ENCODE measurements at places on chromosomes 5 and 9.
A peak's percentile ranks its signal among the peaks of the same experiment; 100 is the strongest.

GRCh38 chr5:11650936-11651335 lies 253.3 kb downstream of the CTNND2 start:
- no peak for DNase-seq

DNA sequence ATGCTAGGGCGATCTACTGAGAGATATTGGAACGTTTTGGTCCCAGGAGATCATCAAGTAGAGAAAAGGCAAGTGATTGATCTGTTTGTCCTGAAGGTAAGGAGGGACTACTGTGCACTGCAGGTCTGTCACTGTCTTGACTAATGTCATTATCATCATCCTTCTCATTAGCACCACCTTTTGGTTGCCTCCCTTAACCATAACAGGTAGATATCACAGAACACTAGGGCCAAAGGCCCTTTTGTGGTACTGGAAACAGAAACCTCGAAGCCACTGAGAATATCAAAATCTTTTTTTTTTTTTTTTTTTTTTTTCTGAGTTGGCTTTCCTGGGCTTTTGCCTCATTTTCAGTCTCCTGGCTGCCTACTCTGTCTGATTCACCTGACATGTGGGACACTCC lies 134.0 kb downstream of the KCTD16 start:
- DNase-seq = no peak

GRCh38 chr5:101942321-101942882 lies 353.7 kb downstream of the SLCO4C1 start:
- DNase-seq = no peak

GRCh38 chr9:115401756-115402327 lies 283.9 kb upstream of the TNC start:
- no peak for DNase-seq

- DNase-seq = no peak
These were observed 47.0 kb downstream of the SH3GL2 start for GRCh38 chr9:17625644-17626388.

DNA sequence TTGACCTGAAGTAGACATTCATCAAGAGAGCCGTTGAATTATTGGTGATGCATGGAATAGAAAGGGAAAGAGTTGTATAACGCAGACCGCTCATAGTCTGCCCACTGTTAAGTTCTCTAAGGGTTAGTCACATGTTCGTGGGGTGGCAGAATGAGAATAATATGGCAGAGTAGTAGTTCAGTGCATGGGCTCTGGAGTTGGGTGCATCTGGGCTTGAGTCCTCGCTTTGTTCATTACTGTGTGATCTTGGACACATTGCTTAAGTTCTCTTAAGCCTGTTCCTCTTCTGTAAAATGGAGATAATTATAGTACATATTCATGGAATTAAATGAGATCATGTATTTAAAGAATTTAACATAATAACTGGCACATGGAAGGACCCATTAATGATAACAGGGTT lies 23.6 kb downstream of the TNPO1 start:
- DNase-seq = no peak

DNA sequence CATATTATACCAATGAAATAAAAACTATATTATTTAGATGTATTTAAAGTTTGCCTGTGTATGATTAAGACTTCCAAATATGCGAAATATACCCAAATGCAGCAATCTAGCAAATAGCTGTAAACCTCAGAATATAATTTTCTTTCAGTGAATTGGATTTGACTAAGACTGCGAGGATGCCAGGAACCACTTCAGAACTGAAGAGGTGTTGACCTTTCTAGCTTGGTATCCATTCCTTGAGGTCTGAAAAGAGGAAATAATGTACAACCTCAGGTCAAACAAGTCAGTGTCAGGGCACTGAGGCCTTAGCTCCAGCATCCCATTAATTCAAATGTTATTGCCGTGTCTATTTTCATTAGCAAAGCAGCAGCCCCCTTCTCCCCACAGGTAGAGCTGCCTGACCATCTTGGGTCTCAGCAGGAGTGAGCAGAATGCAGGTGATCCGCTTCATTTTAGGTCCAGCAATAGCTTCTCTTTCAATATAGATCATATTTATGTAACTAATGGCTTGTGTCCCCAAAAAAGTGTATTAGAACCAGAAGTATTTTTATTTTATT lies 100.0 kb downstream of the KIAA1958 start:
- DNase-seq = no peak

GRCh38 chr5:67699560-67699959 lies 503.0 kb upstream of the CD180 start:
- DNase-seq = no peak

DNA sequence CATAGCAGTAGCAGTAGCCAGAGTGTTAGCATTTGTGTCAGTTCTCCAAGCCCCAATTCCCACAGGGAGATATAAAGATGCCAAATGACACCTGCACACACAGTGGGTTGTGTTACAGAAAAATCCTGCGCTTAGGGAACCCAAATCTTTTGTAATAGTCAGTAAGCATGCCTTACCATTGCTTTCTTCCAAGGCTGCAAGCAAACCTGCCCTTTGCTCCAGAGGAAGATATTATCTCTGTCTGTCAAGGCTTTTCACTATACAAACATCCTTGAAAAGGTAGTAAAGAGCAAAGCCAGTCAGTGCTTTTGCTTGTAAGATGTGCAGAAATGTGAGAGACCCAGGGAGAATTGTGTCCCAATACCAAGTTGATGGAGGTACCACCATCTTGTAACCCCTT lies 2.9 kb downstream of the ANKDD1B start:
- no peak for DNase-seq

GRCh38 chr5:55226027-55226933 lies 835 bp downstream of the MCIDAS start:
- DNase-seq = peak; percentile 56

DNA sequence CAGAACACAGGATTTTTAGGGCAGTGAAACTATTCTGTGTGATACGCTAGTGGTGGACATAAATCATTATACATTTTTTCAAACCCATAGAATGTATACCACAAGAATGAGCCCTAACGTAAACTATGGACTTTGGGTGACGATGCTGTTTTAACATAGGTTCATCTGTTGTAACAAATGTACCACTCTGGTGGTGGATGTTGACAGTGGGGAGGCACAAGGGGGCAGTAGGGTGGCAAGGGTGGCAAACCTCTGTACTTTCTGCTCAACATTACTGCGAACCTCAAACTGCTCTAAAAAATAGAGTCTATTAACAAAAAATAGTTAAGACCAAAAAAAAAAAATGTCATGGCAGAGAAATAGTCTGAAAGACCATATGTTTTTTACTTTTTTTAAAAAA lies 9.1 kb upstream of the MVB12B start:
- DNase-seq = no peak

DNA sequence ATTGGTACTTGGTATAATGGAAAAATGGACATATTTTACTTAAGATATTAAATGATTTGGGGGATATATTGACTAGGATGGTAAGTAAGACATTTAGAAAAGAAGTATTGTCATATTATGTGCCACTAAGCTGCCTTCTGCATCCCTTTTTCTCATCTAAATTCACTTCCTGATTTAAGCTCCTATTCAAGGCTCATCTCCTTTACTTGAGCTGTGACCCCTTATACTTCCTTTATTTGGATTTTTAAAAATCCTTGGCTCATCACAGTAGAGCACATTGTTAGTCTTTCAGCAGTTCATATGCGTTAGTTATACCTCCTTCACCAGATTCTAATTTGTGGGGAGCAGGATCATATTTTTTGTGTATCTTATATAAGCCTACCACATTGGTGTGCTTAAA lies 6.6 kb downstream of the COMMD10 start:
- no peak for DNase-seq

- DNase-seq = no peak
These were observed 5.8 kb downstream of the ANXA6 start for GRCh38 chr5:151151793-151152192.

DNA sequence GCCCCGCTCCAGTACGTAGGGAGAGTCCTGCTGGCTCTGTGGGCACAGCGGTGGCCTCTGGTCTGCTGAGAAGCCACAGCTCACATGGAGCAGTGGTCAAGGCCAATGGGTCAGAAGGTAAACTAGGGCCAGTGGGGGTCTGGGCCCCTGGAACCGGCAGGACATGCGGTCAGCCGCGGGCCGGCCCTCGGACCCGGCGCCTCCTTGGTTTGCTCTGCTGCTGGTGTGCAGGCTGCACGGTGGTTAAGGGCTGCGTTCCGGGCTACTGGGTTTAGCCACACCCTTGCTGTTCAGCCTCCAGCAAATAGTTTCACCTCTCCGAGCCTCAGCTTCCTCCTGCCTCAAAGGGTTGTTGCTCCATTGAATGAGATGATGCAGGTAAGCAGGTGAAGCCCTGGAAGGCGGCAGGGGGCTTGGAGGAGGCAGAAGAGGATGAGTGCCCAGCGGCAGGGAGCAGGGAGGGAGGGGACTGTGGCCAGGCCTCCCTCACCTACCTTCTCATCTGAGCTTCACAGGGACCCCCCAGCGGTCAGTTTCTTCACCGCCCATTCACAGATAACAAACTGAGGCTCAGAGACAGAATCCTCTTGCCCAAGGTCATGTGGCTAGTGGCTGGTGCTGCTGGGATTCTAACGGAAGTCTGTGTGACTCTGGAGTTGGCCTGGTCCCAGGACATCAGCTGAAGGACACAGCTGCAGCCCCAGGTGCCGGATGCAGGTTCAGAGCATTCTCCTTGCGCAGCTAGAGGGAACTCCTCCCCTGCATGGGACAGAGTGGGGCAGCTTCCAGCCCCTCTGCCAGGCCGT lies 3.7 kb upstream of the COL5A1 start:
- peak; percentile 93 for DNase-seq

DNA sequence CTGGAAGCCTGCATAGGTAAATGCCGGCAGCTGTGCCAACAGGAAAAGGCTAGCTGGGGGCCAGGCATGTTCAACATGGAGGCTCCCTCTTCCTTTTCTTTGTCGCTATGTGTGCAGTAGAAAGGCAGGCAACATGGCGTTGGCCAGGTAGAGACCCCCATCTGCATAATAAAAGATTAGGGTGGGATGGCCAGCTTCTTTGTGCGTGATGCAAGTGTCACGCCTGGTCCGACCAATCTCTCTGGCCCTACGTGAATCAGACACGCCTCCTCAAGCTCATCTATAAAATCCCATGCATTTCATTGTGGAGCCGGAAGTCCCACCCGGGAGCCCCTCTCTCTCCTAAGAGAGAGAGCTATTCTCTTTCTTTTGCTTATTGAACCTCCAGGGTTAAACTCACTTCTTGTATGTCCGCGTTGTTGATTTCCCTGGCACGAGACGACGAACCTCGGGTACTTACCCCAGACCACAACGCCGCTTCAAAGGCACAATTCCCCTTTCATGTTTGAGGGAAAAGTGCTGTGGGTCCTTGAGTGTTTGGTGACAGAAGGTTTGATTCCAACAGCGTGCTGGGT lies 25.0 kb upstream of the C5orf47 start:
- DNase-seq = no peak

DNA sequence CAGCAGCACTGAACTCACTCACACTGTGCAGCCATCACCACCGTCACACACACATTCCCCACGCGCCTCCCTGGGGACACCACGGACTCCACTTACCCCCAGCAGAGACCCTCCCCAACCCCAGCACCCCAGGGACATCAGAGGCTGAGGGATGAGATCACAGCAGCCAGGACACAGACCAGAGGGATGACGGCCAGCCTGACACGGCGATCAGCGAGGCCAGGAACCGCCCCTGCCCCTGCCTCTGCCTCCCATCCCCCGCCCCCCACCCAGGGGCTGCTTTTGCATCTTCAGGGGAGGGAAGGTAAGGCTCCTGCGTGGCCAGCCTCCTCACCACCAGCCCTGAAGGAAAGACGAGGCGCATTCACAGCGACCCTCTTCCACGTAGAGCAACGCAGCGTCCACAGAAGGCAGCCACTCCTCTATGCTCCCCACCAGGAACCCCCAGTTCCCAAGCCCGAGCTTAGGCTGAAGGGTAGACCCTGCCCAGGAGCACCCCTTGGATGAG lies 104.5 kb downstream of the VAV2 start:
- DNase-seq = no peak

DNA sequence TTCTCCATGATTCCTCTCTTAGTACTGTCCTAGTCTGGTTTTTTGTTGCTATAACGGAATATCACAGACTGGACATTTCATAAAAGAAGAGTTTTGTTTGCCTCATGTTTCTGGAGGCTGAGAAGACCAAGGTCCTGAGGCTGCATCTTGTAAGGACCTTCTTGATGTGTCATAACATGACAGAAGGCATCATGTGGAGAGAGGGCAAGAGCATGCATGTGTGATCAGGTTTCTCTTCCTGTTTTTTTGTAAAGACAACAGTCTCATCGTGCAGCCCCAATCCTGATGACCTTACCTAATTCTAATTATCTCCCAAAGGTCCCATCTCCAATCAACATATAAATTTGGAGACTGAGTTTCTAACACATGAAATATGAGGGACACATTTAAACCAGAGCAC lies 108.4 kb downstream of the MSX2 start:
- no peak for DNase-seq

DNA sequence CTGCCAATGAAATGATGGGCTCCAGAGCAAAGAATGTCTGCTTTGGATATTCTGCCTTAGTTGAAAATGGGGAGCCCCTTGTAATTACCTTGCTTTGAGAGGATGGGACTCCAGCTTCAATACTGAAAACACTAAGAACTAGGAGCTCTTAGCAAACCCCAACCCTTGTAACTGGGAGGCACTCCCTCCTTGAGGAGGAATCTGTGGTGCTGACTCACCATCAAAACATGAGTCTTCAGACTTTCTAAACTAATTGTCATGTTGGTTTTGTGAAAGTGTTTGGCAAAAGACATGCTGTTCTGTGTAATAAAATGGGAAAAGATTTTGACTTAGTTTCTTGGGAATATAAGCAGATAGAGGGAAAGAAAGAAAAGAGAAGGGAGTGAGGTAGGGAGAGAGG lies 91.9 kb upstream of the PTPRD start:
- DNase-seq = no peak

DNA sequence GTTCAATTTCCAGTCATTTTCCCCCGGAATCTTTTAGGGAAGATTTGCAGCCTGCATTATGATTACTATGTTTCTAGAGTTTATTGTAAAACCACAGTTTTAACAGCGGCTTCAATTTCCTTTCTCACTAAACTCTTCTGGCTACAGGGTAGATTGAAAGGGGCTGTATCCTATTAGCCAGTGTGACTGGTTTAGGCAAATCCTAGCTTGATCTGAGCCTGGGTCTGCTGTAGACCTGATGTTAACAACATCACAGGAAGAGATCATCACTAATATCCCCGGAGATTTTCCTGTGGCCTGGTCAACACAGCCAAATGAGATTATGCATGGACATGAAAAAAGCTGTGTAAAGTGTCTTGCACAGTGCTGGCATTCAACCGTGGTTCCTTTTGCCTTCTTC lies 33.4 kb downstream of the STOM start:
- DNase-seq = no peak

- peak; percentile 53 for DNase-seq
These were observed 6.1 kb upstream of the DPM2 start for GRCh38 chr9:127943731-127944144.

DNA sequence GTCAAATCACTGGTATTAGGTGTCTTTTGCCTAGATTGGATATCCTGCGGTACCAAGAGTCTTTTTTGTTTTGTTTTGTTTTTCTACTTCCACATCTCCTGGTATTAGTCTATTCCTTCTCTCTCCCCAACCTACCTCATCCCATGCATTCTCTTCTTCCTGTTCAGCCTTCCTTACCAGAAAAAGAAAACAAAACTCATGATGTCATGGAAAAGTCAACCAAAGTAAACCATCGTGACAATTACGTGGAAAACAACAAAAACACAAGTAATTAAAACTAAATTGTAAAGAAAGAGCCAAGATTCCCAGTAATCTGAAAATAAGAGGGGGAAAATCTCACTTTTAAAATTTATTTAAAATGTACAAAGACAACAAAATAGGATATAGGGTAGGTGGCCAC lies 38.3 kb downstream of the TMEM167A start:
- DNase-seq = no peak
